Stimulated activated CD8-positive, alpha-beta memory T cell treated with anti-CD3 and anti-CD28 coated beads, Interleukin-4, amount 100 ng/mL, for 1 hour (primary cell): ENCODE measurements at places on chromosomes 7 and 10.

GRCh38 chr7:27442455-27442854 is 199.9 kb downstream of the EVX1 start:
- DNase-seq = no peak

- no peak for DNase-seq
Observed at GRCh38 chr7:25297278-25297677, 69.0 kb upstream of the NPVF start.

GRCh38 chr10:50624866-50625501 is 1.2 kb upstream of the SGMS1 start:
- peak; percentile 26 for DNase-seq

DNA sequence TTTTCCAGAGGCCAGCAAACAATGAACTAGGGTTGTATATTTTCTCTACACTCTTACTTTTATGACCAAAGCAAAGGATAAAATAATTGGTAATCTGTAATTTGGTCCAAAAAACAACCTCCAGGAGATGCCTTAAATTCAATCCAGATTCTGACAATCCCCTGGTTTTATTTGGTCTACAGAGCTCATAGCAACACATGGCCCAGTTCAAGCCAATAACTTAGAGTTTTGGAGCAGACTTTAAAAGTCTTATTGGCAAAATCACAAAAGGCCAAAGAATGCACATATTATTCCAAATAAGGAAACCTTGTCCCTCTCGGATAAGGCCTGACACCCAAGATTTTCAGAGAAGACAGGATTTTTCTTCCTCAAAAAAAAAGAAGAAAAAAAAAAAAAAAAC is 51.9 kb downstream of the SORBS1 start:
- DNase-seq = no peak

GRCh38 chr7:121273467-121274167 is 55.2 kb upstream of the WNT16 start:
- DNase-seq = no peak

- DNase-seq = no peak
Observed at GRCh38 chr7:137774793-137775201, 72.0 kb downstream of the DGKI start.

DNA sequence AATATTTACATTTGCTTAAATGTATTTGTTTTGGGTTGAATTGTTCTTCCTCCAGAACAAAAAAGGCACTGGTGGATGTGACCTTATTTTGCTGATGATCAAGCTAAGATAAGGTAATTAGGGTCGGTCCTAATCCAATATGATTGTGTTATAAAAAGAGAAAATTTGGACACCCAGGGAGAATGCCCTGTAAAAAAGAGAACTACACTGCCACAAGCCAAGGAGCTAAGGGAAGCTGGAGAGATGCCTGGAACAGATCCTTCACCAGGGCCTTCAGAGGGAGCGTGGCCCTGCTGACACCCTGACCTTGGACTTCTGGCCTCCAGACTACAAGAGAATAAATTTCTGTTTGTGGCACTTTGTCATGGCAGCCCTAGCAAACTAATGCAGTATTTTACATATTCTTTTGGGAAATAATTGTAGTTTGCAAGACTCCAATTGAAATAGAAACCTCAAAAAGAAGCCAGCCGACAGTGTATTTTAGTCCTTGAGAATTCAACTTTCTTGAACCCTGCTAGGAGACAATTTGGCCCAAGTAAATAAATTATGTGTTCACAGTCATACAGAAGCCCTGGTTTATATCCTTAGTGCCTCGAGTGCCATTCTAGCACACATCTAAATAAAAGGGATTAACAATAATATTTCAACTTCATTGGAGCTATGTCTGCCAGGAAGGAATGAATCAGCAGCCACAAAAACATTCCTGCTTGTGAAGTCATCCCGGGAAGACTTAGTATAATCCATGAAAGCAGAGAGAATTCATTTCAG is 164.6 kb downstream of the PKD1L1 start:
- DNase-seq = no peak

GRCh38 chr10:133082685-133083421 is 4.9 kb upstream of the ADGRA1 start:
- no peak for DNase-seq

GRCh38 chr7:4612939-4613841 is 68.9 kb upstream of the FOXK1 start:
- no peak for DNase-seq

DNA sequence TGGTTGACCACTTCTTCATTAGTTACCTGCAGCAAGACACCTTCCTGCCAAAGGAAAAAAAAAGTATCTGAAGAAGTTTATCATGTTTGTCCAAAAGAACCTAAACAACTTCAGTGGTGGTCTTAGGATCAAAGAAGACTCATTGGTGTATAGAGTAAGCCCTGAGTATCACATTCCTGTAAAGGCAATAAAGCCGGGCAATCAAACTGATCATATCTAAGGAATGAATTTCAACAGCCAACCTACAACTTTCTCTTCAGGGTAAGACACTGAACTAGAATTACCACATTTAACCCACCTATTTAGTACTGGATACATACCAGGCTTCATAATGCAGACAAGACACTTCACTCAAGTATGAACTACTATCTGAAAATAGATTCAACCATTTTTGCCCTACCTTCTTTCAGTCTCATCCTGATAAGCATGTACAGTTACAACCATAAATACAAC is 10.1 kb downstream of the HNRNPA2B1 start:
- DNase-seq = no peak

- DNase-seq = no peak
Observed at GRCh38 chr7:101546308-101546936, 82.7 kb downstream of the MYL10 start.

- no peak for DNase-seq
Observed at GRCh38 chr10:36324831-36325230, 682.7 kb upstream of the FZD8 start.

DNA sequence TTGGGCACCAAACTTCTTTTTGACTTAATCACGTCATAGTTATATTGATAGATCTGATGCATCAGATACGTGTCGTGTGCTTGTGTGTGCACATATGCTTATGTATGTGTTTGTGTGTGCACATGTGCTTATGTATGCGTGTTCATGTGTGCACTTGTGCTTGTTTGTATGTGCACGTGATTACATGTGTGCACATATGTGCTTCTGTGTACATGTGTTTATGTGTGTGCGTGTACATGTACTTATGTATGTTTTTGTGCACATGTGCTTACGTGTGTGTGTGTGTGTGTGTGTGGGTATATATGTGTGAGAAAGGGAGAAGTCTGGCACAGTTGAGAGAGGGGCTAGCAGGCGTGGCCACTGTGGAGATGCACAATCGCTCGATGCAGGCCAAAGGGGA is 173.4 kb downstream of the WDR37 start:
- DNase-seq = no peak

- DNase-seq = no peak
Observed at GRCh38 chr7:92633211-92633906, 43.2 kb upstream of the FAM133B start.

- no peak for DNase-seq
Observed at GRCh38 chr7:1510780-1511154, 6.6 kb upstream of the INTS1 start.

- DNase-seq = no peak
Observed at GRCh38 chr10:60910543-60910942, 33.4 kb downstream of the RHOBTB1 start.

DNA sequence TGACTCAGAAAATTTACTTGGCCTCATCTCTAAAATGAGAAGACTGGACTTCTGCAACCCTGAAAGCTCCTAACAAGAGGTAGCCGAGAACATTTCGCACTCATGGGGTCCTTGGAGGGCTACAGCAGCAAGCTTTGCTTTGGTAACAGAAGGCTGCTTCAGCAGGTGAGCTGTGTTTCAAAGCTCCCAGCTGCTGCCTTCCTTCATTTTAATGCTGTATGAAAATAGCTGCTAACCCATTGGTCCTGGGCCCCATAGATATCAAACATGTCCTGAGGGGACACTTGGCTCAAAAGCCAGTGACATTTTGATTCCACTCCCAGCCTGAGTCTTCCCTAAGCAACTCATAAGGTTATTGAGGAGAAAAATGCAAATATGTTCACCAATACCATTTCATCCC is 14.3 kb upstream of the MALSU1 start:
- DNase-seq = no peak

- no peak for DNase-seq
Observed at GRCh38 chr10:91185239-91185875, 35.1 kb upstream of the PCGF5 start.

DNA sequence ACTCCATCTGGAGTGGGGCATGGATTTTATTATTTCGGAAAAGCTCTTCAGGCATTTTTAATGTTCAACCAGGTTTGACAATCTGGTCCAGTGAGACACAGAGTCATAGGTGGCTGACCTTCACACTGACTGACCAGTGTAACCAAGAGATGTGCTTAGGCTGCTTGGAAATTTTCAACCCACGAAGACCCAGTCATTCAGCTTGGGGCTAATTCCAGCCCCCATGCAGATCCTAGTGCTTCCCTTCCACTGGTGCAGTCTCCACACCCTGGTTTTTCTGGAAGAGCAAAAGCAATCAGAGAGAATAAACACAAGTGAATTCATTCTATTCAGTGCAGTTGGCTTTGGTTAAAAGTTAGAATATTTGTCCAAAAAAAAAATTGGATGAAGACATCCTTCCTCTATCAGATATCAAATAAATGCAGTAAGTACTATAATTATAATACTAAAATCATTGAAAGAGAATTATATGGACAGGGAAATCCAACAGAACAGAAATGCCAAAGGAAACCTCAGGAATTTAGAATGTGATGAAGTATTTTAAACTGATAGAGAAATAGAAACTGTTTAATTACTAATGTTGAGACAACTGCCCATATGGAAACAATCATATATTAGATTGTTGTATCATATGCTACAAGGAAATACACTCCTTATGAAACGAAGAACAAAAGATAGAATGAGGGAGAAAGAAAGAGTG is 178.0 kb downstream of the NPSR1 start:
- no peak for DNase-seq

GRCh38 chr10:29034592-29034991 is 254.3 kb upstream of the LYZL1 start:
- no peak for DNase-seq

GRCh38 chr7:108010377-108010776 is 7.4 kb upstream of the LAMB1 start:
- no peak for DNase-seq

DNA sequence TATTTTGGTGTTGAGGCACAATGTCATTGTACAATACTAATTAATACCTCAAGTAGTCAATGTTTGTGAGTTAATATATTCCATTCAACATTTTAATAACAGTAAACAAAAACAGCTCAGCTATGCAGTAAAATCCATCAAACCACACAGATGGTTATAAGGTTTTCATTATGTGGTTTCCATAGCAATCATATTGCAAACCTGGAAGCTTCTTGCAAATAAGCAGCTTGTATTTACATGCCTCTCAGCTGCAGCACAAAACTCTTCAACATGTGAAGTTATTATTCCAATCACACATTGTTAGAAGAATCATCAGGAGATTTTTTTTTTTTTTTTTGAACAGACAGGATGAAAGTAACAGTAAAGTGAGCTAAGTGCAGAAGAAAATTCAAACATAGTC is 170.2 kb downstream of the SKAP2 start:
- DNase-seq = no peak

DNA sequence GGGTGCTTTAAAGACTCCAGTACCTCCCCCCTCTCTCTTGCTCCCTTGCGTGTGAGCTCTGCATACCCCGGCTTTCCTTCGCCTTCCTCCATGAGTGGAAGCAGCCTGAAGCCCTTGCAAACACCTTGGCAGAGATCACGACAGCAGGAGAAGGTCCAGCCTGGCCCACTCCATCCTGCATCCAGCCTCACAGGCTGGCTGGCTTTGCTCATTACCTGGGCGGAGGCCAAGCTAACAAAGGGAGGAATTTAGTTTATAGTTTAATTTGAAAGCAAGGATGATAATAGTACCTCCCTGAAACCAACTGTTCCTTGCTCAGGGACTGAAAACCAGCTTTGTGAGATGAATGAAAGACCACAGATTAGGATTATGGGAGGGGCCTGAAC is 99.4 kb downstream of the PRKAG2 start:
- DNase-seq = no peak

- no peak for DNase-seq
Observed at GRCh38 chr7:101882595-101883564, 65.5 kb downstream of the CUX1 start.

DNA sequence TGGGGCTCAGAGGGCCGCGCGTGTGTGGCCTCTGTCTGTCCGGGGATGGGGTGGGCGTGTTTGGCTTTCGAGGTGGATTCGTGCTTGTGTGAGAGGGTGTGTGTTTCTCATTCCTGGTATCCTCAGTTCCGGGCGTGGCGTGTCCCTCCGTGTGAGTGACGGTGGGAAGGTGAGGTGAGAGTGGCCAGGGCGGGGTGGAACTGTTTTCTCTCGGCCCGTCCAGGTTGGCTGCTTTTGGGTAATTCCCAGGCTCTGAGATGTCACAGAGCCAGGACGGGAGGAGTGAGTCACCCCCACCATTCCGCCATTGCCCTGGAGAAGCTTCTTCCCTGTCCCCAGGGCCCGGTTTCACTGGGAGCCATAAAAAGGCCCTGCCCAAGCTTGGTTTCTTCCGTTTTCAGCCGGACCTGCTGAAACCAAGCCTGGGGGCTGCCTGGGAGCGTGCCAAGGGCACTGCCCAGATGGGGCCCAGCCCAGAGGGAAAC is 21.3 kb upstream of the CLDN4 start:
- no peak for DNase-seq

GRCh38 chr10:35554036-35554435 is 51.1 kb upstream of the GJD4 start:
- DNase-seq = no peak

DNA sequence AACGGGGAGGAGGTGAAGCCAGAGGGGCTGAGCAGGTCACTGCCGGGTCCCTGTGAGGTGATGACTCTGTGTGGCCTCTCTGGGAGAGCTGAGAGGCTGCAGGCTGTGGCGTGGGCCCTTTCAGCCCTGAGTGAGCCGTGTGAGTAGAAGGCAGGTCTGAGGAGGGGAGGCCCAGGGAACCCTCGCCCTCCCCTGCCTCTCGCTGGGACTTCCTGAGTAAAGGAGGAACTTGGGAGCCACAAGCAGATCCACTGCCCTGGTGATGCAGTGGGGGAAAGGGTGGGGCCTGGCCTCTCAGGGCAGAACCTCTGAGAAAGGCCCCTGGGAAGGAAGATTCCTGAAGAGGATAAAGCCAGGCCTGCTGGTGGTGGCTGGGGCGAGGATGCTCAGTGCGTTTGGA is 22.8 kb downstream of the EEPD1 start:
- DNase-seq = no peak

DNA sequence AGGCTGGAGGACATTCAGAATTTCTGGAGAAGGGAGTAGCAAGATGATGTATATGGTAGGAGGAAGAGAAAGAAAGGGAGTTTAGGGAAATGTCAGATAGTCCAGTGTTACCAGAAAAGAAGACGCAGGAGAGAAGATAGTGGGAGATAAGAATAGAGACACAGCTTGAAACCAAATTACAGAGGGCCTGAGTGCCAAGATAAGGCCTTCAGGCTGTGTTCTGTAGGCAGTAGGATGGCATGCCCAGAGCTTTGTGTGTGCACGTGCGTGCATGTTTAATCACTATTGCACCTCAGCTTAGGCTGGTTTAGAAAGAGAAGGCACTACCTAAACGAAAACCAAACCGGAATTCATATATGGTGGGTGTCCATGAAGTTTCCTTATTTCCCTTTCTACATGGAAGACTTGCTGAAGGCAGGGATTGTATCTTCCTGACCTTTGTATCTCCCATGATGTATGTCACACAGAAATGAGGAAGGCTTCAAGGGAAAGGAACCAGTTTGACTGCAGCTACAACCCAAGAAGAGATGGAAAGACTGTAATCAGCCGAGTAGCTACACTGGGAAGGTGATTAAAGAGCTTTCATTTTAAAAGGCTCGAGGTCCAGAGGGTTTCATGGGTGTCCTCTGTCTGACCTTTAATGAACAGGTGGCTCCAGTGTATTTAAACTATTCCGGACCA is 35.8 kb upstream of the BHLHA15 start:
- DNase-seq = no peak
